ENCODE measurements at places on chromosomes 5 and 9. TPM values are rescaled to one million over a fixed set of nuclear protein-coding genes. Genes with fewer than 3 reads are reported as not detected.

GADD45G gene
- total RNA-seq, result 6.4 TPM

GRCh38 chr5:142795251-142795650, 25.1 kb downstream of the ARHGAP26 start:
- DNase-seq, result no peak

- no peak for DNase-seq
Measured at GRCh38 chr9:83471241-83471640, 67.0 kb downstream of the FRMD3 start.

GRCh38 chr5:138702166-138703077, 50.8 kb upstream of the CTNNA1 start:
- no peak for DNase-seq

TTC23L gene
- total RNA-seq, result 0.10 TPM

GRCh38 chr9:96859461-96860198, 5.3 kb upstream of the ZNF782 start:
- no peak for DNase-seq

GRCh38 chr5:126499853-126500342, 76.7 kb downstream of the GRAMD2B start:
- no peak for DNase-seq

NSA2 gene
- 171 TPM for total RNA-seq
